Stimulated activated CD8-positive, alpha-beta memory T cell treated with anti-CD3 and anti-CD28 coated beads, Interleukin-15, amount 100 ng/mL, for 48 hours (primary cell): ENCODE measurements at places on chromosomes 16 and 17.
A peak's percentile ranks its signal among the peaks of the same experiment; 100 is the strongest.

DNA sequence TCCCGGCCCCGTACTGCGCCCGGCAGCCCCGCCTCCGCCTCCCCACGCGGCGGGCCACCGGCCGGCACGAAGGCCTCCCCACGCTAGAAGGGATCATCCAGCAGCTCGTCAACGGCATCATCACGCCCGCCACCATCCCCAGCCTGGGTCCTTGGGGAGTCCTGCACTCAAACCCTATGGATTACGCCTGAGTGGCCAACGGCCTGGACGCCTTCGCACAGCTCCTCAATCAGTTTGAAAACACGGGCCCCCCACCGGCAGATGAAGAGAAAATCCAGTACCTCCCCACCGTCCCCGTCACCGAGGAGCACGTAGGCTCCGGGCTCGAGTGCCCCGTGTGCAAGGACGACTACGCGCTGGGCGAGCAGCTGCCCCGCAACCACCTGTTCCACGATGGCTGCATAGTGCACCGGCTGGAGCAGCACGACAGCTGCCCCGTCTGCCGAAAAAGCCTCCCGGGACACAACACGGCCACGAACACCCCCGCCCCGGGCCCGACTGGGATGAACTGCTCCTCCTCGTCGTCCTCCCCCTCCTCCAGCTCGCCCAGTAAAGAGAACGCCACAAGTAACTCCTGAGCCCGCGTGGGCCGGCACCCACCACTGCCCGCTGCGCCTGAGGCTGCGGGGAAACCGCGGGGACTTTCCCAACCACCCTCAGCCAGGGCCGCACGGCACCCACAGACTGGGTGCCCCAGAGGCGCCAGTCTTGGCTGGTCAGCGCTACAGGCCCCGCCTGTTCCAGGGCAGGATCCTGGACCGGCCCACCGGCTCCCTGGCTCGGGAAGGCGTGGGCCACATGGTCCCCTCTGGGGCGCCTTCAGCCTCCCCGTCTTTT, 39.0 kb upstream of the AKAP1 start:
- peak; percentile 6 for DNase-seq

DNA sequence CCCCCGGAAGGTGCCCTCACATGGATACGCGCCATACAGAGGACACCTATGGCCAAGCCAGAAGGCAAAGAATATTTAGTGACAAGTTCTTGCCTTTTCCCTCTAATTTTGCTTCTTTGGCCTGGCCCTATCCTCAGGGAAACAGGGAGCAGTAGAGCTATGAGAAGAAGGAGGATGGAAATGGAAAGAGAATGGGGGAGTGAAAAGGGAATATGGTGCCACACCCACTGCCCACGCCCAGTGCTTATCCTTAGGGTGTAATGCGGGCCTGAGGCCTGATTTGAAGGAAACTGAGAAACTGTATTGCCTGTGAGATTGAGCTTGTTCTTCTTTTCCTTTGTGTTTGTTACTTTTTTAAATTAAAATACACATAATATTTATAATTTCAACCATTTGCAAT, 255.1 kb downstream of the HS3ST3A1 start:
- DNase-seq: no peak

GRCh38 chr17:58360296-58361063, 8.5 kb upstream of the SUPT4H1 start:
- no peak for DNase-seq

DNA sequence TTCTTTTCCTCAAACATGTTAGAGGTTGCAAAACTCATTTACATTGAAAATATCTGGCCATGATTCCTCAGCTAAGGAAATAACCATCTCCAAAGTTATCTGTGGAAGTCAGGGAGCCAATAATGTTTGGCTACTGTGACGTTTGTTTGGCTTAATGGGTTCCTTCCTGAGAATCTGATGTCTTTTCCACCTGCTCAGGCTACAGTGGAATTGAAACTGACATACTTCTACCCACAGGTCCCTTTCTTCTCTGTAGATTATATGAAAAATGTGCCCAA, 221.1 kb upstream of the XYLT1 start:
- DNase-seq: no peak

DNA sequence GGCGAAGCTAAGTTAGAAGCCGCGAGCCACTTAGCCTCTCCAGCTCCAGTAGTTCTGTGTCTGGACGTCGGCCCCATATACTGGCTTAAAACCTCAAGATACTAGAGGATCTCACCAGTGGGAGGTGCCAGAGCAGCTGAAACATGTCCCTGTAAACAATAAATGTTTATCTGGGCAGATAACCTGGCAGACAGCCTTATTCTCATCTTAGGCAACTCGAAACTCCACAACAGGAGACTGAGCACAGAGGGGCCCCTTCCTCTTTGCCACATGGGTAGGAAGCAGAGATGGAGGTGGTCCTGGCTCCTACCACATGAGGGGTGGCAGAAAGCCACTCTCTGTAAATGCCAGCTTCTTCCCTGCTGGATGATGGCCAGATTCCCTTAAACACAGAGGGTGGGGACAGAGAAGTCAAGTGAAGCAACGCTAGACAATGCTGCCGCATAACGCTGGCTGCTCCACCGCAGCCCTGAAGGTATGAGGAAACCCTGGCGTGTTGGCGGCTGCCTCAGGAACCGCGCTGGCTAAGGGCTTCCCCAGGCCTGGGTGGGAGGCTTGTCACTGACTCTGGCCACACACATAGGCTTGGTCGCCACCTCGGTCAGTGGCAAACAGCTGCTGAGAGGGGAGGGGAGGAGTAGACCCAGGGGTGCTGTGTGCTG, 67.9 kb downstream of the HIC1 start:
- DNase-seq: no peak

DNA sequence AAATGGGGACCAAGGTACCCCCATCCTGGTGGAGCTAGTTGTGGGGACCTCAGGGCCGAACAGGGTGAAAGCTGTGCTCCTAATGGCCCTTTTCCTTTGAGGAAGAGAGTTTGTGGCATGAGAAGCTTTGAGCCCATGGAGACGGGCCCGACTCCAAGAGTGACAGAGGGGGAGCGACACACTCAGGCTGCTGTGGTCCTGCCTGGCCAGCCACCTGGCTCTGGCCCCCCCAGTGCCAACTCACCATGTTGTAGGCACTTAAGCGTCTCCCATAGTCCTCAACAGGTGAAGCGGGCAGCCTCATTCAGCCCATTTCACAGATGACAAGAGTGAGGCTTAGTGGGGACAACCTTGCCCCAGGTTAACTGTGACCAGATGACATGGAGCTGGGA, 1.6 kb downstream of the IL21R start:
- no peak for DNase-seq

DNA sequence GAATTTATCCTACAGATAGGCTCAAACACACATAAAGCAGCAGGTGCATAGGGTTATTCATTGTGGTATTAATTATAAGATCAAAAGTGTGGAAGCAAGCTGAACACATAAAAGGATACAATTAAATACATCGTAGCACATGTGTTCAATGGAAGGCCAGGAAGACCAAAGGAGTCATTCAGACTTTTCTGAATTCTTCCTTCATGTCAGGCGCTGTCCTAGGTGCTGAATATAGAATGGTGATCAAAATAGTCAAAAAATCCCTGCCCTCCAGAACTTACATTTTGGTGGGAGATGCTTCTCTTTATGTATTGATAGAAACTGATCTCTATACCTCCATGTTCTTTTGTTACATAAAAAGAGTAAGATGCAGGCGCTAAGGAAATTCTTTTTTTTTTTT, 439.0 kb upstream of the ASIC2 start:
- DNase-seq: no peak
